ENCODE measurements at places on chromosomes 5 and 9. TPM values are rescaled to one million over a fixed set of nuclear protein-coding genes. Genes with fewer than 3 reads are reported as not detected.

Gene GFI1B
- not detected for total RNA-seq

Gene ZNF618
- total RNA-seq, result 0.57 TPM

- H3K4me3 ChIP-seq, result no peak overlapping the region
- H3K36me3 ChIP-seq, result no peaks in the 10 kb centered on the region
- no peaks in the 10 kb centered on the region for H3K27me3 ChIP-seq
- H3K27ac ChIP-seq, result no peak overlapping the region
Measured at GRCh38 chr5:6825678-6826244, 112.5 kb downstream of the TENT4A start.

DNA sequence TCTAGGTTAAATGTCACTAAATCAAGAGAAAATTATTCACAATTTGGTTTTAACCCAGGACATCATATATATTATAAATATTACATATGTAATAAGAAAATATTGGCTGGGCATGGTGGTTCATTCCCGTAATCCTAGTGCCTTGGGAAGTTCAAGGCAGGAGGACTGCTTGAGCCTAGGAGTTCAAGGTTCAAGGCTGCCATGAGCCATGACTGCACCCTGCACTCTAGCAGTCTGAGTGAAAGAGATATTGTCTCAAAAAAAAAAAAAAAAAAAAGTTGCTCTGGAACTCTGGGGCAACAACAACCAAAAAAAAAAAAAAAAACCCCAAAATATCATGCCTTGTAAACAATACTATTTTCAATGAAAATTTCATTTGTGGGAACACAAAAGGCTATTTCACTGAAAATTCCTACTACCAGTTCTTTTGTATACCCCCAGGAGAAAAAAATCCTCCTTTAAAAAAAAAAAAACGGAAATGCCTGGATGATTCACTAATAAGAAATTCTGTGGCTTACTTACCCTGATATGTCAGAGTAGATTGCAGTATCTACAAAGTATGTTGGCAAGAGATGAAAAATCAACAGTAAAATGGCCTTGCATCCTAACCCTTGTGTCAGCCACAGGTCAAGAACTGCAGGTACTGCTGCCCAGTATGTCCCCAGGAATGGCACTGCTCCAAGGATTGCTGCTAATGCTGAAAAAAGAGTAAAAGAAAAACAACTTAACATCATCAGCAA lies 22.6 kb upstream of the CTNNAL1 start:
- no peak for DNase-seq
- H3K4me3 ChIP-seq, result no peak overlapping the region
- peaks cover 9% of the 10 kb centered on the region for H3K36me3 ChIP-seq
- H3K27ac ChIP-seq, result no peak overlapping the region
- H3K4me1 ChIP-seq, result no peaks in the 10 kb centered on the region
- H3K27me3 ChIP-seq, result no peaks in the 10 kb centered on the region

GRCh38 chr5:14156650-14157492 lies 13.7 kb downstream of the TRIO start:
- H3K27me3 ChIP-seq, result no peaks in the 10 kb centered on the region
- no peak for DNase-seq
- H3K4me3 ChIP-seq, result no peak overlapping the region
- H3K27ac ChIP-seq, result no peak overlapping the region
- no peaks in the 10 kb centered on the region for H3K36me3 ChIP-seq

Gene RASEF
- not detected for total RNA-seq

Gene MLANA
- not detected for total RNA-seq

Gene SLIT3
- 0.49 TPM for total RNA-seq

Data from CD8-positive, alpha-beta memory T cell (primary cell).